ENCODE measurements at places on chromosomes 3 and 15.

DNA sequence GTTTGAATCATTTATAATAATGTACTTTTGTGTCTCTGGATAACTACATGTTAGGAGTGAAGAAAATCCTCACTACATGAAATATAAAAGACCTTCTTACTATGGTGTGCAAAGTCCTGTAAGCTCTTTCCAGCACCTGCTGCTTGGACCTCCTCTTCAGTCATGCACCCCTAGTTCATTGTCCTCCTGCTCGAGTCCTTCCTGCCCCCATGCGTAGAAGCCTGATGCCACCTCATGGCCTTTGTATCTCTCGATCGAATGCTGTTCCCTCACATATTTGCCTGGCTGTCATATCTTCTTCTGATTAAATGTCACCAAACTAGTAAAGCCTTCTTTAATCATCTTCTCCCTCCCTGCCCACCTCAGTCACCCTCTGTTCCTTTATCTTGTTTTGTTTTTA, 49.9 kb upstream of the SUCLG2 start:
- no peak for DNase-seq

GRCh38 chr15:44738340-44738984, 2.1 kb downstream of the TRIM69 start:
- no peak for DNase-seq

GRCh38 chr3:188271226-188271914, 117.4 kb downstream of the LPP start:
- DNase-seq = no peak

DNA sequence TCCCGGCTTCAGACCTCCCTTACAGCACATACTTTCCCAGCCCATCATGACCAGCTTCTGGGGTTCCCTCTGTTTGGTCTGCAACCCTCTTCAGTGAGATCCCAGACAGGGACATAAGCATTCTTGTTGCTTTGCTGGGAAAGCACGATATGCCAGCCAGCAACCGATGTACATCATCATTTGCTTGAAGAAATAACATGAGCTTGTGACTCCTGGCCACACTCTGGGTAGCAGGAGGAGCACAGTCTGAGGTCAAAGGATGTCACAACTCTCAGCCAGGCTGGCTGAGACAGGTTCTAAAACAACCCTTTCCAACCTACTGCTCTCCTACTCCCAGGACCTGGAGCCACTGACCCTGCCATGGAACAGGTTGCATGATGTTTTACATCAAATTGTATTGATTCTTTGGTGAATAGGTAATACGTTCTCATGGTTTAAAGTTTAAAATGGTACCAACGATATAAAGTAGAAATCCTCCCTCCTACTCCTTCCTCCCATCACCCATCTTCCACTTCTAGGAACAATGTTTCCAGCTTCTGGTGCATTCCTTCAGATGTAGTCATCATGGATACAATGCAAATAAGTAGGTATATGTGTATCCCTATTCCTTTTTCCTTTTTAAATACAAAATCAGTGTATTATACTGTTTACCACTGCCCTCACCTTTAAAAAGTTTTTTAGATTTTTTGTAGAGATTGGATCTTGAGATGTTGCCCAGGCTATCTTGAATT, 190.3 kb downstream of the OPA1 start:
- no peak for DNase-seq

DNA sequence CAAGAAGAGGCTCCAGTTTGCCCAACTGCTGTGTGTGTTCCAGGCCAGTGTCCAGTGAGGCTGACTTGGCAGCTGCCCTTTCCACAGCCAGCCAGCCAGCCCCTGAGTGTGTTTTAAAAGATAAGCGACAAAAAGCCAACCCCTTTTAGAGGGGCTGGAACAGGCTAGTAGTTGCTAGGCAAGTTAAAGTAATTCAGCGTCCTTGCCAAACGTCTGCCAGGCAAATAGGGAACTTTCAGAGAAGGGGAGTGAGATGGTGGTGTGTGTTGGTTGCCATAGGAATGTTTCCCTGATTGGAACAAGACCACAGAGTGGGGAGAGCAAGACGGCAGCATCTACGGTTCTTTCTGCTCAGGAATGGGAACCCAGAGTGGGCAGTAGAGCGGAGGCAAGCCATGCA, 86.3 kb downstream of the TMEM108 start:
- no peak for DNase-seq

DNA sequence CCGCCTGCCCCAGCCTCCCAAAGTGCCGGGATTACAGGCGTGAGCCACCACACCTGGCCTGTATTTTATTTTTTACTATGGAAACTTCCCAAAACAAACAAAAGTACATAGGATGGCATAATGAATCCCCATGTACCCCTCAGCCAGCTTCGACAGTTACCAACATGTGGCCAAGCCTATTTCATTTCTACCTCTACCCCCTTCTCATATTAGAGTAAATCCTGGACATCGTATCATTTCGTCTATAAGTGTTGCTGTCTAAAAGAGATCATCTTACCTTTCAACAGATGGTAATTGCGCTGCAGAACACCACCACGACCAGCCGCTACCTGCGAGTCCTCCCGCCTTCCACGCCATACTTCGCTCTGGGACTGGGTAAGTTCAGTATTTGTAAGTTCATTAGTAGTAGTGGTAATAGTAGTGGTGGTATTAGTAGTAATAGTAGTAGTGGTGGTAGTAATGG, 44.9 kb downstream of the DLEC1 start:
- no peak for DNase-seq

DNA sequence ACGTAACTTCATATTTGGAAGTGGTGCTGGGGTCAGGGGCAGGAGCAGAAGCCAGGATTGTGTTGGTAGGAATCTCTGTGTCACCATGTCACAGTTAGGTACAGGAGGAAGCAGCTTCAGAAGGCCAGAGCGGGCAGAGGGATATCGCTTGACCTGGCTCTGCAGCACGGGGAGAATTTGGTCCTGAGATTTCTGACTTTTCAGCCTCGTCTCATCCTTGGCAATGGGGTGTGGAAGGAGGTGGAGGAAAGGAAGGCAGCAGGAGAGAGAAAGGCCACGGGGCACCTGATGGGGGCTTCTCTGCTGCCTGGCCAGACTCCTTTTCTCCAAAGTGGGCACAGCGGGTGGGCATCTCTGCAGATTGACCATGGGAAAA, 564 bp downstream of the IL16 start:
- no peak for DNase-seq

- DNase-seq = peak; percentile 41
Measured at GRCh38 chr3:126487151-126487771, 11.6 kb upstream of the ZXDC start.

GRCh38 chr15:55276324-55276723, 13.3 kb downstream of the RAB27A start:
- DNase-seq = no peak

GRCh38 chr15:83471307-83471866, 24.2 kb downstream of the SH3GL3 start:
- no peak for DNase-seq

DNA sequence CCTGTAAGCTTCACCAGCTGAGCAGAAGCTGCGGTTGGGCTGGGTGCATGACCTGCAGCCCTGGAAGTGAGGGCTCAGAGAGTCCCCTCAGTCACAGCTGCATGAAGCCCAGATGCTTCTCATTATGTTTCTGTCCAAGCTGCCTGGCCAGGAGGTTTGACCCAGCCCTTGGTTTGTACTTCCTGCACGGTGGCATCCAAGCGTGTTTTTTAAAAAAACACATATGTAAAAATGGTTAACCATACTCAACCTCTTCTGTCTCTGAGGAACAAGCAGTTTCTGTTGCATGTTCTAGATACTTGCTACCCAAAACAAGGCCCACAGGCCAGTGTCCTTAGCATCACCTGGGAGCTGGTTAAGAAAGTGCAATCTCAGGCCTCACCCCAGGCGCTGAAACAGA, 76.0 kb upstream of the ATP10A start:
- DNase-seq = no peak

DNA sequence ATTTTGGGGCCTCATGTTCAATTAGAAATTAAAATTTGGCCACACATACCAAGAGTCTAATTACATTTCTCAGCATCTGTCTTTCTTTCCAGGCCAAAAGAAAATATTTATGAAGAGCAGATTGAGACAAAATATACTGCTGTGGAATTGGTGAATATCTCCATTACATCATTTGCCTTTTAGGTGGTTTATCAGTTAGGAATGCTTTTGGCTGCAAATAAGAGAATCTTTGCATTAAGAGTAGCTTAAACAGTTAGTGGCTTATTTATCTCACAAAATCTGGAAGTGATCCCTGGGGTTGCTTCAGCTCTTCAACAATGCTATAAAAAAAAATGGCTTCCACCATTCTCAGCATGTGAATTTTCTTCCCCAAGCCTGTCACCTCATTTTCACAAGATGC, 308.7 kb downstream of the MAGI1 start:
- no peak for DNase-seq

- DNase-seq = no peak
Measured at GRCh38 chr3:138849222-138849940, 14.7 kb upstream of the PIK3CB start.

DNA sequence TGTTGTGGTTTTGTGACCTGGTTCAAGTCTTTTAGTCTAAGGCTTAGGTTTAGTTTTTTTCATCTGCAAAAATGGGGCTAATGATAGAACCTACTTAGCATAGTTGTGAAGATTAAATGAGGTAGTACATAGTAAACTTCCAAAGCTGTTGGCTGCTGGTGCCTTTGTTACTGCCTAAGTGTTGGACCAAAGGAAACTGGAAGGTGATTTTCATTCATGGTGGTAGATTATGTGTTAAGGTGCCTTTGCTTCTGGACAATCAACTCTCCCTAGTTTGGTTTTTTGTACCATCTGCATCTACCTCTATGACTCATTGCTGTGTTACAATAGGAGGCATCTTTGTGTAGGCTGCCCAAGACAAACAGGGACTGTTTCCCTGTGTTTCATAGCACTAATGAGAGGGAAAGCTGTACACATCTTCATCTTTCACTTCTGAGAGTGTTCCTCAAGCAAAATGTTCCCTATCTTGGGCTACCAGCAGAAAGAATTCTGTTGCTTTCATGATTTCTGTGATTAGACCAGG, 3.2 kb downstream of the MAP2K1 start:
- DNase-seq = no peak

DNA sequence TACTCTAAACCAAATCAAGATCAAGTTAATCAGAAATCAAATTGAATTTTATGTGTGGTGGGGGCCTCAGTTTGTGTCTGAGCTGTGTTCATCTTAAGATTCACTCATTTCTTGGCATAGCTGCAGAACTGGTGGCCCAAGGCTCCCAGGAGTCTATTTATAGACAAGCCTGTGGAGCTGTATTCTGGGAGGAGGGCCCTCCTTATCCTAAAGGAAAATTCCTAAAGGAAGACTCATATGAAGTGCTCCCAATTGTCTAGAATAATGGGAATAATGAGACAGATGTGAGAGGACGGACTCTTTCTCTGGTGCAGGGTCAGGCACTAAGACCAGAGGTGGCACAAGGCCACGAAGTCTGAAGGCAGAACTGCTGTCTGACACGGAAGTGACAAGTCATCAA, 38.9 kb downstream of the C3orf85 start:
- DNase-seq = no peak

Measured in frontal cortex (tissue), 4 donors.